ENCODE measurements at places on chromosomes 7 and 10.

DNA sequence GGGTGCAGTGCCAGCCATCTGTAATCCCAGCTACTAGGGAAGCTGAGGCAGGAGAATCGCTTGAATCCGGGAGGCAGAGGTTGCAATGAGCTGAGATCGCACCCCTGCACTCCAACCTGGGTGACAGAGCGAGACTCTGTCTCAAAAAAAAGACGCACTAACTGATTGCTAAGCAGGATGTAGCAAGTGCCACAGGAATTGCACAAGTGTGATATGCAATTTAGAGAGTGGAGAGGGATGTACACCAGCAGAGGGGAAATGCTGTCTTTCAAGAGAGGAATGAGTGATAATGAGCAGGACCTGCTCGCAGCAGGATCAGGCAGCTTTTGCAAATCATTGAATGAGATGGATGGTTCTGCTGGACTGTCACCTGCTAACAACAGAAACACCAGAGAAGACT lies 13.3 kb upstream of the SLC16A12 start:
- no peak for DNase-seq

GRCh38 chr10:47404446-47404845 lies 20.4 kb upstream of the ZNF488 start:
- DNase-seq = no peak

DNA sequence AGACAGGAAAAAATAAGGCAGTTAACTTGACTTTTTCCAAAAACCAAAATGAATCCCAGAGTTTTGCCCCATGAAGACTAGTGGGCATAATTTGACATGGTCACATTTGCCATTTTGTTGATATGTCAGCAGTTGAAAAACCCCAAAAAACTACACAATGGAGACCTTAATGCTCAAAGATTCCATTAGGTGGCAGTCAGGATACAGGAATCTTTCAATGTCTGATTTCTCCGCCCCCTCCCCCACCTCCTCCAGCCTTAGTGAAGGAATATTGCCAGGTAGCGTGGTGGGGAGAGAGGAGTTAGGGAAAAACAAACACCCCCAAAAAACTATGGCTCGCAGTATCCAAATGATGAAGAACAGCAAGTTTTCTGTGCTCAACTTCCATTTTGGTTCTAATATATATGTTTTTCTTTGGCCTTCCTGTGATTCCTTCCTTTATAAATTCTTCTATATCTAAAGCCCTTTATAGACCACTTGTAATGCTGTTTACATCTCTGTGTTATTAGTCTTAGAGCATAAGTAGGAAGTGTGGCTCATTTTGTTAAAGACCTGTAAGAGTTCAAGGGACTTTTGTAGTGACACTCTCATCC lies 6.7 kb upstream of the SMNDC1 start:
- DNase-seq = no peak

DNA sequence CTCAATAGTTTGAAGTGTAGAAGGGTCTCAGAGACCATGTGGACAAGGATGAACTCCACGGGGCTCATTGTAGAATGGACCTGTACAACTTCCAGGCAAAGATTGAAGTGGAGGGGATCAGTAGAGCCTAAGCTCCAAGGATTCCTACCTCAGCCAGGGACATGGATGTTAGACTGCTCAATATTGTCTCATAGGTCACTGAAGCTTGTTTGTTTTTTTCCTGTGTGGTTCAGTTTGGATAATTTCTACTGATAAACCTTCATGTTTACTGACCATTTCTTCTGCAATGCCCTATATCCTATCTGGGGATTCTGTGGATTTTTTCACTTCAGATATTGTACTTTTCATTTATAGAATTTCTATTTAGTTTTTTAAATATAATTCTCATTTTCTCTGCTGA lies 8.9 kb downstream of the DYDC2 start:
- DNase-seq = no peak

- no peak for DNase-seq
These were observed 6.2 kb downstream of the HHEX start for GRCh38 chr10:92695679-92696605.

DNA sequence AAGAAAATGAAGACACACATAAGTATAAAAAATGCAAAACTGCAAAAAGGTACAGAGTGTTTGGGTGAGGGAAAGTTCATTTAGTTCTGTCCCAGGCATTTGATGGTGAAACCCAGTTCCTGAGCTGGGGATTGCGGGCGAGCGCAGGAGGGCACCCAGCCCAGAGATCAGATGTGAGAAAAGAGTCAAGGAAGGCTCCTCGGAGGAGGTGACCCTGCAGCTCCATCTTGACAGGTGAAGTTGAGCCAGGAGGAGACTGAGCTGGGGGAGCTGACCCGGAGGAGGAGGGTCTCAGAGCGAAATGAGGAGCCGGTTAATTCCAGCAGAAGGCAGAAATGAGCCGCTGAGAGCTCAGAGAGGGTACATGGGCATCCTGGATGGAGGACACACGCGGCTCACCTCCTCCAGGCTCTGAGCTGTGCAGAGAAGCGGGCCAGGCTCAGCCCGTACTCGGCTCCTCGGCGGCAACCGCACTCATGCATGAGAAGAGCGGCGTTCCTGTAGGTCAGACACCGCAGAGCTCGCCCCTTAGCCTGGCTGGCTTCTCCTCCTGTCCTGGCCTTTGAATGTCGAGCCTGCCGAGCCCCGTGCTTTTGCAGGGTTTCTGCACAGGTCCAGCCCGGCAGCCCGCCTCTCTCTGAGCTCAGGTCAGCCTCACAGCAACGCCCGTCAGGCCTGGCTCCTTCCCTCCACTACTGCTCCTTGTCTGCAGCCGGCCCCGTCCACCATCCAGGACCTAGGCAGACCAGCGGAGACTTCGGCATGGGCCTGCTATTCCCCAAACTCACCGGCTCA lies 9.5 kb upstream of the RAMP3 start:
- DNase-seq = no peak

DNA sequence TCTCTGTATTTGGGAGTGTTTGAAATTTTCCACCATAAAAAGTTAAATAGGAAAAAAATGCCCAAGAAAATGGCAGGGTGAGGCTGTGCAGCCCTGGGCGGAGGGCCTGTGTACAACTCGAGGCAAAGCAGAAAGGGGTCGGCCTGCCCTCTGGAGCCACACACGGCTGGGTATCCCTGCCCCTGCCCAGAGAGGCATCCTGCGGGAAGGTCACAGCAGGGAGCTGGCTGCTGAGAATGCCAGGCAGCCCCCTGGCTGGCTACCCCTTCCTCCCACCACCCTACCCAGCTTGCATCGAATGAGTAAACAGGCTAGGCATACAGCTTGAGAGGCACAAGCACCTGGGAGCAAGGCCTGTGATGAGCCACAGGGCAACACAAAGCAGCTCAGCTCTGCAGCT lies 46.1 kb downstream of the CAMK2B start:
- no peak for DNase-seq

DNA sequence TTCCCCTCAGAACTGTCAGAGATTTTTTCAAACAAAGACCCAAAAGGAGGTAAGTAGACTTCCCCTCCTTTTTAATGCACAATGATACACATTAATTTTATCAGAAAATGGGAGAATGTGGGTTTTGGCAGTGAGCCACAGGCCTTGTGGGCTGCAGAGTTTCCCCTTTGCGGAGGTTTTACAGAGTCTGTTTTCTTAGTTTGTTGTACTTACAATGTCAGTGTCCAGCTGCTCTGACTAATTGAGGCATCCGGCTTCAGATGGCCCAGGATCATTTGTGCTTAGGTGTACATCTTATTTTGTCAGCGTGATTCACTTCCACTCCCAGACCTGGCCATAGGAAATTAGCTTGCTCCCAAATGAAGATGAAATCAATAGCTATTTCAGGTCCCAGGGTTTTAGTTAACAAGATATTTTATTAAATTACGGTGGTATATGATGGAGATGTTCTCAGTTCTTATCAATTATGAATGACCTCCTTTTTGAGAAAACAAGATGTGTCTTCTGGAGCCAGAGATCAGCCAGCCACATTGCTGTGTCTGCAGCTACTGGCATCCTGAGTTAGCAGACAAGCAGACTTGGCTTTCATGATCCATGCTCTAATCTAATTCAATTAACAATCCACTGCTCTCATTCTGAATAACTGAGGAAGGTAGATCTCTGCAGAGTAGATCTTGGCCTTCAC lies 1086.6 kb upstream of the SORCS1 start:
- no peak for DNase-seq

- DNase-seq = no peak
These were observed 219.9 kb downstream of the TCF7L2 start for GRCh38 chr10:113169853-113170460.

DNA sequence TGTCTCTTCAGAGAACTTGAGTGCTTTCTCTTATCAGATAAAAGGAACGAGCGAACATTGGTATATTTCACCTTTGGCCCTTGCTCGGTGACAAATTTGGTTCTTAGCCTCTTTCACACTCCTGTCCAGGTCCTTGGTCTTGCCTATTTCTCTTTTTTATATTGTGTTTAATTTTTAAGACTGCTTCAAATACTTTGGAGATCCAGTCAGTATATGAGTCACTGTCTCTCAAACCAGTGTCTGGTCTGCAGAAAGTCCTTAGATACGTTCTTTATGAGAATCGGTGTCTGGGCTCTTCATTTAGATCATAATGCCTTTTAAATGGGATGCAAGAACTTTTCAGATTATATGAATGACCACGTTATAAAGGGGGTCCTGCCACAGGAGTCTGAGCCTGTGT lies 55.0 kb downstream of the PIK3AP1 start:
- no peak for DNase-seq

GRCh38 chr7:103003004-103003403 lies 71.6 kb downstream of the FBXL13 start:
- DNase-seq = no peak

GRCh38 chr10:128713471-128713870 lies 587.2 kb upstream of the MKI67 start:
- no peak for DNase-seq

DNA sequence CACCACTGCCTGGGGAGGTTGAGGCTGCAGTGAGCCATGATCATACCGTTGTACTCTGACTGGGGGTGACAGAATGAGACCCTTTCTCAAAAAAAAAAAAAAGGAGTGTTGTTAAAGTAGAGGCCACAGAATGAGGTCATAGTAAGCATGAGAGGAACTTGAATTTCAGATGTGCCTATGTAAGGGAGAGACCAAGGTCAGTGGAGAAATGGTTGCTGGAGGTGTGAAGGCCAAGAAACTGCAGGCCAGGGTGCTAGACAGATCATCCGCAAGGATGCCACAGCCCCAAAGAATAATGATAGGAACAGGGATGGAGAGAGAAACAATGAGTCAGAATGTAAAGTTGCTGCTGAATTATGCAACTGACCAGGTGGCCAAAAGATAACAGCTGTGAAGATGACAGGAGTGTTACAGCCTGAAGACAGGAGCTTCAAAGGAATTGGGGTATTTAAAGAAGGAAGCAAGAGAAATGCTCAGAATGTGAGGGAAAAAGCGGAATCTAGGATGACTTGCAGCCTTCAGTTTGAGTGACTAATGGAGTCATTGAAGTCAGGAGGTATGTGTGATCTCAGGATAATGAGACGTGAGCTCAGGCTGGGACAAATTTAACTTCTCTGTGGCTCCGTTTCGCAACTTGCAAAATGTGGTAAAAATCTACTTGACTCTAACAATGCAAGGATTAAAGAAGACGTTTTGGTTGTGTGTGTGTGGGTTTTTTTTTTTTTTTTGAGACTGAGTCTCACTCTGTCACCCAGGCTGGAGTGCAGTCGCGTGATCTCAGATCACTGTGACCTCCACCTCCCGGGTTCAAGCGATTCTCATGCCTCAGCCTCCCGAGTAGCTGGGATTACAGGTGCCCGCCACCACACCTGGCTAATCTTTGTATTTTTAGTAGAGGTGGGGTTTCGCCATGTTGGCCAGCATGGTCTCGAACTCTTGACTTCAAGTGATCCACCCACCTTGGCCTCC lies 22.2 kb downstream of the TYW1B start:
- no peak for DNase-seq

DNA sequence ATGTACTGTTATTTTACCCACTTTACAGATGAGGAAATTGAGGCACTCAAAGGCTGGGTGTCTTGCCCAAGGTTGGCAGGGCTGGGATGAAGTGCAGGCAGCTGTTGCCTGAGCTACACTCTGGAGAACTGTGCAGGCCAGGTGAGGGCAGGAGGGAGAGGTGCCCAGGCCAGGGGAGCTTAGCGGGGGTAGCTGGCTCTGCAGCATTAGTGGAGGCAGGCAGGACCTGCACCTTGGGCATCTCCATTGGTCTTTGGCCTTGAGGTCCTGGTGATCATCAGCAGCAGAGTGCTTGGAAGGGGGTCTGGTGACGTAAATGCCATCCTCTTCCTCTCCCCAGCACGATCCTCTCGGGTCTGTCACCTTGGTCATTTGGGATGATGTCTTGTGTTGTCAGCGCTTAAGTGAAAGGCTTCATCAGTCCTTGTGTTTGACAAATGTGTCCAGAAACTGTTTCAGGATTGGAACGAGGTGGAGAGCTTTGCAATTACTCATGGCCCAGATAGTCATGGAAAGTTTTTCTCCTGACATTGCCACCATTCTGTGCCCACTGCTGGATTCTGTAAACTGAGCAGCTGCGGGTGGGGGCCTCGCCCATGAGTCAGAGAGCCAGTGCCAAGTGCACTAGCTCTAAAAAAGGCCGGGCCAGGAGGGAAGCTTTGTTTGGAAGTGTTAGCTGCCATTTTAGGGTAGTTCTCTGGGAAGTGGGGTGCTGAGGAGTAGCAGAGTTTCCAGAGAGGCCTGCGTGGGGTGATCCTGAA lies 47.6 kb downstream of the TSPAN15 start:
- DNase-seq = no peak

DNA sequence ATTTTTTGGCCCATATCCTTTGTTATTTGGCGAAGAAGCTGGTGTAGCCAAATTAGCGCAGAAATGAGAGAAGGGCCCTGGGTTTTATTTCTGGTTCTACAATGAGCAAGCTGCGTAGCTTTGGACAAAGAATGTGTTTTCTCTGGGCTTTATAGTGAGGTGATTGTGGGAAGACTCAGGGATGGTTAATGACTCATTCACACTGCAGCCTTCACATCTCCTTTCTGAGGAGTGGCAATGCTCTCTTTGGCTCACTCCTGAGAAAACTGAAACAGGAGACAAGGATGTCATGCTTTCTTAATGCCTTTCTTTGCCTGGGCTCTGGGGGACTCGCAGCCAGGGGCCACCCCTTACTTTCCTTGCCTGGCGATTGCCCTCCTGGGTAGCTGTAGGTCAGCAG lies 271.0 kb upstream of the PODXL start:
- no peak for DNase-seq

DNA sequence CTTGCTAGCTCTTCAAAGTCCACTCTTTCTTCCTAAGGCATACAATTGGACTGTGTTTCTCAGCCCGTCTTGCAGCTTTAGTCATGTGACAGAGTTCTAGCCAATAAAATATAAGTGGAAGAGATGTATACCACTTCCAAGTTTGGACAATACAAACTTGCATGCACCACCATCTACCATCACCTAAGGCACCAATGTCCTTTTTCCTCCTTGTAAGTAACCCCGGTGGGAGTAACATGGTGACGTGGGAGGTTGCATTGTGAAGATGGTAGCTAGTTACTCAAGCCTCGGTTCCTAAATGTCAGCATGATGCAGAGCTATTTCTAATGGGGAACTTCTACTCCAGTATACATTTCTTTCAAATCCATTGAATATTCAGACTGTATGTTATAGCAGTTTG lies 5.3 kb upstream of the CACNB2 start:
- no peak for DNase-seq

- DNase-seq = no peak
These were observed 101.2 kb upstream of the PARD3 start for GRCh38 chr10:34916314-34916713.

- no peak for DNase-seq
These were observed 33.1 kb upstream of the EFCAB10 start for GRCh38 chr7:105614341-105614840.

Measured in stimulated activated CD8-positive, alpha-beta memory T cell treated with anti-CD3 and anti-CD28 coated beads, Interleukin-7, amount 100 ng/mL, for 1 hour (primary cell).